Activated T-cell treated with anti-CD3 and anti-CD28 coated beads for 48 hours (primary cell): ENCODE measurements at places on chromosomes 4 and X.

DNA sequence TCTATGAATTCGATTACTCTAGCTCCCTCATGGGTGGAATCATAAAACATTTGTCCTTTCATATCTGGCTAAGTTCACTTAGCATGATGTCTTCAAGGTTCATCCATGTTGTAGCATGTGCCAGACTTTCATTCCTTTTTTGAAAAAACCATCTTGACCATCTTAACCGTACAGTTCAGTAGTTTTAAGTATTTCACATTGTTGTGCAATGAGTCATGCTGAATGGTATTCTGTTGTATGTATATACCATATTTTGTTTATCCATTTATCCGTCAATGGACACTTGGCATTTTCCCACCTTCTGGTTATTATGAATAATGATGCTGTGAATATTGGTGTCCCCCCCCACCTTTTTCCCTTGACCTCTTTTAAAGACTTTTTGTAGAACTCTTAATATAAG lies 72.4 kb upstream of the TLR2 start:
- DNase-seq: no peak

DNA sequence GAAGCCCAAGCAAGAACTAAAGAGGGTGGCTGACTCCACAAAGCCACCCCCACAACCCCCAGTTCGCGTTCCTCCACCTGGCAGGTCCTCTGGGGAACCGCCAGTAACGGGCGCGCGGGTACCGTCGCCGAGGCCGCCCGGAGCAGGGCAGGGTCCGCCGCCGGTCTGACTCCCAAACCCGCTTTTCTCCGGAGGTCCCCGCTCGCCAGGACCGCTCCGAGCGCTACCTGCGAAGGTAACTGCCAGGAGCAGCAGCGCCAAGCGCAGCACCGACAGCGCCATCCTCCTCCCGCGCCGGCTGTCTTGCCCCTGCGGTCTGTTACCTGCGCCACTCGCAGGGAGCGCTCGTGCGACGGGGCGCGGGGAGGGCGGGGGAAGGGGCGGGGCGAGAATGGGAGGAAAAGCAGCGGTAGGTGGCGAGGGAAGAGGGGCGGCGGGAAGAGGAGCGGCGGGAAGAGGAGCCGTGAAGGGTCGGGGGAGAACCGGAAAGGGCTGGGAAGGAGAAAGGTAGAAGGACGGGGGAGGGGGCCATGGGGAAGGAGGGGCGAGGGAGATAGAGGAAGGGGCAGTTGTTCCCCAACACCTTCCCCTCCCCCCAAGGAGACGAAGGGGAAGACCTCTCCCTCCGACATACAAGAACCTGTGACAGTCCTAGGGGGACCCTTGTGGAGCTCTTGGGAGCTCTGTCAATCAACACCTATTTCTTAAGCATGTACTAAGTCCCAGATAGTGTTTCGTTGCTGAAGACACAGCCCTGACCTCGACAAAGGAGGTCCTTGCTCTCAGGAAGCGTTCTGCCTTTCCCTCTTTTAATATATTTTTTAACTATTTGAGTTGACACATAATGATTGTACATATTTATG lies at the start of gene SPINK2:
TSS of gene SPINK2 (minus strand) at position 321 of the 863 bp plus-strand sequence. CDS start at position 282, 39 bp downstream.
- DNase-seq: peak; percentile 46

DNA sequence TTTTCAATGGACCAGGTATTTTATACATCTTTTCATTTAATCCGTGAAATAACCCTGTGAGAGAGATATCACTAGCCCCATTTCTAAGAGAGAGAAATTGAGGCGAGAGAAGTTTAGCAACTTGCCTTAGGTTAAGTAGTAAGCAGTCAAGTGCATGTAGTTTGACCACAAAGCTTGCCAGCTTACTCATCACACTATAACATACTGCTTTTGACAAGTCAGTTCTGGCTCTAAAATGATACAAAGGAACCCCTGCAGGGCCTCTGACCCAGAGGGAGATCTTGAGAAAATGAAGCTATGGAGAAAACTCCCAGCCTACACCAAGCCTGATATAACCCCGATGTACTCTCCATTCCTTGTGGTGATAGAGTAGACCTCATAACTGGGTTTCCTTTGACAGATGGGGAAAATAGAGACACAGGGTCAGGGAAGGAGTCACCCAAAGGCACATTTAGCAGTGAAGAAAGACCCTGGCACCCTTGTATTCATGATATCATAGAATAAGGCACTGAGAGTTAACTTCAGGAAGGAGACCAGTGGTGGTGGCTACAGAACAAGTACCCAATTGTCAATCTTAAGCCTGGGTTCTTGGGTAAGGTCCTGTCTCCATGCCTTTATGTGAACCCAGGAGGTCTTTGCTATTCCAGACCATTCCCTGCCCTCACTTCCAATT lies 60.2 kb upstream of the MSN start:
- DNase-seq: no peak

GRCh38 chr4:47065051-47065481 lies 33.7 kb downstream of the GABRB1 start:
- no peak for DNase-seq

DNA sequence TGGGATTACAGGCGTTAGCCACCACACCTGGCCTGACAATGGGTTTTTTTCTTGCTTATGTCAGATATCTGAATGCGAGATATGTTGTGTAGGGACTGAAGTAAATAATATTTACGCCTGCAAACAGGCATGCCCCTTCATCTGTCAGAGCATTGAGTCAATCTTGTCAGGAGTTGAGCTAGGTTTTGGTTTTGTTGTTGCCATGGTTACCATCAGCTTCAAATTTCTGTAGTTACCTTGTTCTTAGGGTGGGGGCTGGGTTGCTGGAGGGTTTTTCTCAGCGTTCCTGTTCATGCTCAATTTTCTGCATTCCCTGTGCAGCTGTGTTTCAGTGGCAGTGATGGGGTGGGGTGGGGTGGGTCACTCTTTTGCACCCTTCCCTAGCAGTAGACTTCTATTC lies 14.5 kb downstream of the MRPL1 start:
- no peak for DNase-seq

DNA sequence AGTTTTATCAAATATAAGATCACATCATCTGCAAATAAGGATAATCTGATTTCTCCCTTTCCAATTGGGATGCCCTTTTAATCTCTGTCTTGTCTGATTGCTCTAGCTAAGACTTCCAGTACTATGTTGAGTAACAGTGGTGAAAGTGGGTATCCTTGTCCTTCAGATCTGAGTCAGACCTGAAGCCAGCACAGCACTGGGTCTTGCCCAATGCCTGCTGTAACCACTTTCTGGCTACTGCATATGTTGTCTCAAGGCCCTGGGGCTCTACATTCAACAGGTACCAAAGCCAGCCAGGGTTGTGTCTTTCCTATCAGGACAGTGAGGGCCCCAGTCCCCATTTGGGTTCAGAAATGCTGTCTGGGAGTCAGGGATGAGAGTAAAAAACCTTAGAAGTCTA lies 90.3 kb downstream of the CYSLTR1 start:
- DNase-seq: no peak

- DNase-seq: no peak
These were observed 1041.0 kb upstream of the TENM3 start for GRCh38 chr4:181202240-181202639.

GRCh38 chr4:121168446-121169281 lies 4.5 kb upstream of the TNIP3 start:
- no peak for DNase-seq

DNA sequence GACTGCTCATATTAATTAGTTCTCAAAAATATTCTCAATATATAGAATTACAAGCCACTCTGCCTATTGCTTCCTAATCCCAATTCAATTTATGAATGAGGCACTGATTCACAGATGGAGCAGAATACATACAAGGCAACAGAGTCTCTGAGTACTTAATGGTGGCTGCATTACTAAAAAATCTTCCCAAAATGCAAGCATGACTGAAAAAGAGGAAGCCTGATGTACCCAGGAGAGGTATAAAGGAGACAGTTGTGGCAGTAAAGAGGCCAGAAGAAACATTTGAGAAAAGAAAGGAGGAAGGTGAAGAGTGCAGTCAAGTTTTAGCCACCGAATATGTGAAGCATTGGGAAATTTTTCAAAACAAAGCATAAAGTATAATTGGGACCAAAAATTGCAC lies 163.2 kb upstream of the INTU start:
- no peak for DNase-seq

- no peak for DNase-seq
These were observed 9.0 kb upstream of the MFAP3L start for GRCh38 chr4:170035231-170035630.

DNA sequence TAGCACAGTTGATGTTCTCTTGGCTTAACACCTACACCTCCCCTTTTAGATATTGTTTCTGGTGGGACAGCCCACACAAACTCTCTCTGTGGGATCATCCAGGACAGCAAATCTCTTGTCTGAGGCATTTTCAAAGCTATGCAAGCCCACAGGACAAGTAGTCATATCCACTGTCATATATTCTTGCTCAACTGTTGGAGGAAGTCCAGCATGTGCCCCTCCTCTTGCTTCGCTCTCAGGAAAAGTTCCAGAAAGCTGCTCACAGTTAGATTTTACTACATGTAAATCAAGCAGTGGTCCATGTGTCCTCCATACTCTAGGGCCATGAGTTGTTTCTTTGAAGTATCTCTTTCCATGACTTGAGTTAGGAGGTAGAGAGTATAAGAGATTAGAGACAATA lies 260.7 kb downstream of the INPP4B start:
- DNase-seq: no peak

- DNase-seq: no peak
These were observed 1511.1 kb downstream of the TECRL start for GRCh38 chr4:62898115-62898514.

DNA sequence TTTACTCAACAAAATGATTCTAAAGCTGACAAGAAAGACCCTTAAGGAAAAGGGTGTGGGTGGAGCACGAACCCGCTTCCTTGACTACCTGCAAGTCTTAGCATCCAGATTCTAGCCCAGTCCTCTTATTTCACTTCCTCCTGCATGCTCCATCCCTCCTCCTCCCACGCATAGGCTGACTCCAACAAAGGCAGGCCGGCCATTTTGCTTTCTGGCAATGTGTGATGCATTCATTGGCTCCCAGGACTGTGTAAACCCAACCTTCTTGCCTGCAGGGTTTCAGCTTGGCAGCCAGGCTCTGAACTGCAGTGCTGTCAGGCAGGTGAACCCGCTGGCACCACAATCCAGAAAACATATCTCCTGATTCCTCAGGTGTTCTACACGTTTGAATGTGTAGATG lies 39.3 kb downstream of the RTL9 start:
- no peak for DNase-seq

DNA sequence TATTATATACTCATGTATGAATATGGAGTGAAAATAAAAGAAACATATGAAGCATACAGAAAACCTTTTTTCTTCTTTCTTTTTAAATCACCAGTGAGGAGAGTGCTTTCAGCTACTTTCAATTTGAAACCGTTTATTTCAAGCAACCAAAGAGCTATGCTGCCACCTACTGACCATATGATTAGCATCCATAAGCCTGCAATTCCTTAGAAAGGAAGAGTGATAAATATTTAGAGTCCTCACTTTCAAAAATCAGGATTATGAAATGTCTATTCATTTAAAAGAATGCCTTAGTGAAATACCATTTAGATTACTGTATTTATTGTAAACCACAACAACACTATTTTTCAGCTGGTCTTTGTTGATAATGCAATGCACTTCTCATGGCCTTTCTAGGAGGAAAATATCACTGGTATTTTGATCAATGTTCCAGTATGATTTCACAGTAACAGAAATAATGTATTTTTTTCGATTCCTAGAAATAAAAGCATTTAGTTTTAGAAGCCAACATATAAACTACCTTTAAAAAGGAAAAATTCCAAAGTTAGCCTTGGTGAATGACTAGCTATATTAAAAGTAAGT lies 667.6 kb downstream of the PCDH18 start:
- DNase-seq: no peak

- no peak for DNase-seq
These were observed 74.5 kb downstream of the NR3C2 start for GRCh38 chr4:148367756-148368155.

DNA sequence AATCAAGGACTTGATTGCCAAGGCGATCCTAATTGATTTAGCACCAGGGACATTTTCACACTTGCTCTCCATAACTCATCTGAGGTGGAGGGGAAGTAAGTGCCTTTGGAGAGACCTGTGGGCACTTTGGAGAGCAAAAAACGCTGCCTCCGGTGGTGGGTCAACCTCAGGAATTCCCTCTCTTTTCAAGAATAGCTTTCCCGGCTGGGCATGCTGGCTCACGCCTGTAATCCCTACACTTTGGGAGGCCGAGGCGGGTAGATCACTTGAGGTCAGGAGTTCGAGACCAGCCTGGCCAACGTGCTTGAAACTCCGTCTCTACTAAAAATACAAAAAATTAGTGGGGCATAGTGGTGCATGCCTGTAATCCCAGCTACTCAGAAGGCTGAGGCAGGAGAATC lies 49.2 kb downstream of the PRPS1 start:
- no peak for DNase-seq

DNA sequence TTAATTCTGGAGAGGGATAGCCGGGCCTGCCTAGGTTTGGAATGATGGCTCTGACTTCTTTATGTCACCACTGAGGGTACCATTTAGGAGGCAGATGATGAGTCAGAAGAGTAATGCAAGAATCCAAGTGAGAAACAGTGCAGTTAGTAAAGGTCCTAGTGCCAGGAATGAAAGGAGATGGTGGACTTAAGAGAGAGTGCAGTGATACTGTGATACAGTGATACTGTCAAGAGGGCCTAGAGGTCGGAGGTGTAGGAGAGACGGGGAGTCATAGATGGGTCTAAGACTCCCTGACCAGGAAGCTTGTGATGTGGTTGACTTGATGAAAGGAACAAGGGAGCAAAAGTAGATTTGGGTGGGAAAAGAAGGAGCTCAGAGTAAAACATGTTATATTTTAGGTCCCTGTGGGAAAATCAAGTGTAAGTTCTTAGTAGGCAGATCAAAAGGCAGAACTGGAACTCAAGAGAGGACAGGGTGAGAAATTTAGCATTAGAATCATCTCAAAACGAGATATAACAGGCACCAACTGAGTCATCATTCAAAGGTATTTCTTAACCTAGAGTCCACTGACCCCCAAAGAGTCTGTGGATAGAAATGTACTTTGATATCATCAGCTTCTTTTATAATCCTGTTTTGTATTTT lies 85.0 kb downstream of the NFKB1 start:
- no peak for DNase-seq

- DNase-seq: no peak
These were observed 17.4 kb downstream of the ADH6 start for GRCh38 chr4:99201690-99202089.

- DNase-seq: no peak
These were observed 58.1 kb upstream of the JADE1 start for GRCh38 chr4:128751354-128751753.

GRCh38 chrX:130091980-130092522 lies 18.2 kb downstream of the ELF4 start:
- DNase-seq: peak; percentile 73

- no peak for DNase-seq
These were observed 35.7 kb downstream of the APOO start for GRCh38 chrX:23871905-23872546.

GRCh38 chr4:40514497-40514951 lies 115.1 kb downstream of the RBM47 start:
- DNase-seq: no peak

DNA sequence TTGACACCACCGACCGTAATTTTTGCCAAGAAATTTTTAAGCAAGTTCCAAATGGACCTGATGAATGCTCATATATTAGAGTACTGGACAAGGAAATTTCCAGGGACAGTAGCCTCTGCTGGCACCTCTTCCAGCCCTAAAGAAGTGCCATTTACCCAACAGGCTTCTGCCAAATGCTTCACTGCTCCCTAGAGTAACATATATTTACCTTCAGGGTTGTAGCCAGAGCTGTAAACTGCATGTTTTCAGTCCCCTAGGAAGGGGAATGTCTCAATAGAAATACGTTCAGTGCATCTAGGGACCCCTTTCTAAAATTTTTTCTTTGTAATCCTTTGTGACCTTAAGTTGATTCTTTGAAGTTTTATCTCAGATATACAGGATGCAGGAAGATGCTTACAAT lies 143.1 kb upstream of the SMAD1 start:
- DNase-seq: no peak
